ENCODE measurements at places on chromosomes 5 and 9.

GRCh38 chr9:124764774-124765438 is 6.2 kb downstream of the NR6A1 start:
- DNase-seq = no peak

DNA sequence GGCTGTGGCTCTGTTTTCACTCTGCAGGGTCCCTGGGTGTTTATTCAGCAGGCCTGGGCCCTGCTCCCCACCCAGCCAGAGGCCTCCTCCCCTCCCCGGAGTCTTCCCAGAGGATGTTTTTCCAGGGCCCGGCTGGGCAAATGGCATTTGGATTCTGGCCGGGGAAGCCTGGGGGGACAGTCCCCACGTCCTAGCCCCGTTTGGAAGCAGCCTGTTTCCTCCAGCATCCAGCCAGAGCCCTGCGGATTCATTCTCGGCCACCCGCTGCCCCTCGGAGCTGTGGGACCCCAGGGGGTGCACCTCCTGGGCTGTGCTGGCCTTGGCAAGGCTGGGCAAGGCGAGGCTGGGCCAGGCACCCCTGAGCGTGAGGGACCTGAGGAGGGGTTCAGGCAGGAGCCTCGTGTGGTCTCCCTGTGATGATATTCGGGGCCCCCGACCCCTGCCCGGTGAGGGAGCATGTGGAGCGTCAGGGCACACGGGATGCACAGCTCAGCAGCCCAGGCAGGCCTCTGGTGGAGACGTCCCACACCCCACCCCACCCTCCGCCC is 48.8 kb upstream of the EGFL7 start:
- DNase-seq = no peak

GRCh38 chr5:72314571-72315172 is 5.4 kb downstream of the MRPS27 start:
- DNase-seq = no peak

- DNase-seq = no peak
Measured at GRCh38 chr5:15834596-15835245, 334.7 kb downstream of the FBXL7 start.

DNA sequence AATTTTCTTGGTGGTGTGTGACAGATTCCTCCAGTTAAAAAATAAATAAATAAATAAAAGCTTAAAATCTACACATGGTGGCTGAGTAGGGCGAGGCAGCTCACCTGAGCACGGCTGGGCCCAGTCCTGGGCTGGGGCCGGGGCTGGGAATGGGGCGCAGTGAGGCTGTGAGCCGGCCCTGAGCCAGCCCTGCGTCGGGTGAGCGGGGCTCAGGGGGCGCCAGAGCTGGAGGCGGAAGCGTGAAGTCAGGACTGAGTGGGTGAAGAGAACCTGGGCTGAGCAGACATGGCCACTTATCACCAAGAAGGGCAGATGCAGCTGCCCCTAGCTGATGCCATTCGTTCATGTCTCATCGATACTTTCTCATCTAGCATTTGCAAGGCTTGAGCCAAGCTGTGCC is 22.8 kb upstream of the DTWD2 start:
- DNase-seq = no peak

GRCh38 chr9:137044502-137045177 is 1.3 kb downstream of the NPDC1 start:
- no peak for DNase-seq

GRCh38 chr9:113187929-113188595 is 33.0 kb downstream of the FKBP15 start:
- peak; percentile 6 for DNase-seq

- DNase-seq = no peak
Measured at GRCh38 chr5:100322483-100322882, 212.7 kb upstream of the FAM174A start.

- DNase-seq = no peak
Measured at GRCh38 chr9:36691671-36692070, 119.0 kb downstream of the MELK start.

GRCh38 chr9:29793970-29794369 is 2220.7 kb upstream of the C9orf72 start:
- DNase-seq = no peak

DNA sequence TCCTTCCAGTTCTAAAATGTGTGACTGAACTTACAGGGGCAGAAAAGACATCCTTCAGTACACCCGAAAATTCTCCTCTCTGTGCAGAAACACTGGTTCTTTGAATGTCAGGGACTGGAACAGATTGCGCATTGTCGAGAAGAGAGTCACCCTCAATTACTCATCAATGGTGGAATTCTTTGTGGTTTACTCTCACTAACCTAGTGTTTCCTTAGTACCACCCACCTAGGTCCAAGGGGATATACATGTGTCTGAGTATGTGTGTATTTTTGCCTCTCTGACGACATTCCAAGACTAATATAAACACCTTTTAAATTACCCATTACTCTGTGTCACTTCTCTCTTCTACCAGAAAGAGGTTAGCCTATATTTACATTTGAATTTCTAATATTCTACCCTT is 660.8 kb downstream of the TLE1 start:
- no peak for DNase-seq

Data from activated CD4-positive, alpha-beta T cell treated with anti-CD3 and anti-CD28 coated beads, Interleukin-2, Interleukin-6, amounts not matched to agents 100 ng/mL and 50 ng/mL, durations not matched to agents 16 hours and 8 hours (primary cell).